Stimulated activated CD8-positive, alpha-beta memory T cell treated with anti-CD3 and anti-CD28 coated beads, Interleukin-4, amount 100 ng/mL, for 4 hours (primary cell): ENCODE measurements at places on chromosomes 4 and X.

GRCh38 chr4:15945516-15945915 is 7.0 kb upstream of the FGFBP1 start:
- DNase-seq, result no peak

- DNase-seq, result no peak
Observed at GRCh38 chr4:35541146-35541887, 703.0 kb downstream of the ARAP2 start.

DNA sequence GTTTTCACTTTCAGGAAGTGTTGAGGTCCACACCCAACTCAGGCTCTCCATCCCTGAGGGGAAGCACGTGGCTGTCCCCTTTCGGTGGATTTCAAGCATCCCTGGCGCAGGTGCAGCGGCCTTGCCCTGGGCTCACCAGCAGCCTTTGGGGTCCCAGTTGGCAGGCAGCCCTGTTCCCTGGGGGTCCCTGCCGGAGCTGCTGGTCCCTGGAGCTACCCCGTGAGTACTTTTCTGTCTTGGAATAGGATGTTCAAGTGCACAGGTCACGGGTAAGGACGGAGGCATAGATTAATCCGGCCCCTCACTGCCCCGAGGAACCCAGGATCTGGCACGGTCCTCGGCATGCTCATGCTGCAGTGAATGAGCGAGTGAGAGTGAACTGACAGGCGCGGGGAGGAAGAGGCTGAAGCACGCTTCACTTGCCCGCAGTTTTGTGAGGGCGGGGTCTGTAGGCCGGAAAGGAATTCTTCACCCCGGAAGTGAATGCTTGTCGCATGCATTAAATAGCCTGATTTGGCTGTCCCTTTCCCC is 117.2 kb upstream of the FAT1 start:
- DNase-seq, result no peak

DNA sequence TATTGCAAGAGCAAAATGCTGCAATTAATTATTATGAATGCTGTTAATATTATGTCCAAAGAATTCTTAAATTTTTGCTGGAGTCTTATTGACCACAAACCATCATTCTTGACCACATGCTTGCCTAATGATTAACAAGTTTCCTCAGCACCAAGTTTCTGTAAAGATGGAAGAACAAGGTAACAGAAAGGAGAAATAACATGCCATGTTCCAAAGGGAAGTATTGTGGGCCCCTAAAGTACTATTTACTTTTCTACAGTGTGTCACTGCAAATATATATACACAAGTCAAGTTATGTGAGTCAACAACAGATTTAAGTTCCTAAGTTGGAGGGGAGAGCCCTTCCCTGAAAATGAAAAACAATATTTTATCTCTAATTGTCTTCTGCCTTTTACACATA is 20.6 kb downstream of the FAM47E start:
- DNase-seq, result no peak
